ENCODE measurements at places on chromosomes 5 and 9.

DNA sequence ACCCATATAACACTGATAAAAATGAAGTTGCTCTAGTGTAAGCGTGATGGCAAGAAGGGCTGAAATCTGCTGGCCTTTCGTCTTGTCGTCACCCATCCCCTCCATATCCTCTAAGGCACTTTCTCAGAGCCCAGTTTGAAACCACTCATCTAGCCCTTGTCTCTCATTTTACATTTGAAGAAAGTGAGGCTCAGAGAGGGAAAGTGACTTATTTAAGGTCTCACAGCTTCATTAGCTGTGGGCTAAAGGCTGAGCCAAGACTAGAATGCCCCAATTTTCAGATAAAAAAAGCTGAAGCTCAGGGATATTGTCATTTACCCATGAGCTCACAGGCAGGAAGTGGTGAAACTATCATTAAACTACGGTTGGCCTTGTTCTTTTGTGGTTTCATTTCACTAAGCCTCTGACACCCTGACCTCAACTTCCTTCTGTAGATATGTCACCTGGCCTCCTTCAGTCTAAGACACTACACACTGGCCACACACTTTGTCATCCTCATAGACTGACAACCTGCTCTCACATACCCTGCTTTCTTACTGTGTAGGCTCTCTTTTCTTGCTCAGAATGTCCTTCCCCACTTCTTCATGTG is 176.7 kb upstream of the DMAC1 start:
- DNase-seq = no peak

- DNase-seq = no peak
Observed at GRCh38 chr5:32726086-32726557, 15.0 kb downstream of the NPR3 start.

- DNase-seq = no peak
Observed at GRCh38 chr5:59125011-59125961, 542.4 kb downstream of the RAB3C start.

DNA sequence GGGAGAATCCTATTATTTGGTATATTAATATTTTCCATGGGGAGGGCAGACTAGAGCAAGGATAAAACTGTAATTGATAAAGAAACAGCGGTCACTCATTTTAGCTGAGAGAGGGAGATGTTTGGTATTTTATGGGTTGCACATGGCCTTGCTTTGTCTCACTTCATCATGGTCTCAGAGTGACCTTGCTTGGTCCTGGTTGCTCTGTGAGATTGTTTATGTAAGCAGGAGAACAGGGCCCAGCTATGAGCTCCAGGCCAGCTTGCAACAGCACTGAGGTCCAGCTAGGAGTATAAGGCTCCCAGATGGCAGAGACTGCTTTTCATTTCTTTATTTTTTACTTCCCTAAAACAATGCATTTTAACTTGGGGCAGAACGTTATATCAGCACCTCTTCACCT is 50.7 kb downstream of the ZNF622 start:
- no peak for DNase-seq

GRCh38 chr5:19950897-19951296 is 37.1 kb downstream of the CDH18 start:
- no peak for DNase-seq

- DNase-seq = no peak
Observed at GRCh38 chr9:23290973-23291372, 535.1 kb downstream of the ELAVL2 start.

Data from hippocampal formation (tissue), 2 donors.